ENCODE measurements at places on chromosomes 11 and 22. TPM values are rescaled to one million over a fixed set of nuclear protein-coding genes. Genes with fewer than 3 reads are reported as not detected.

- no peak for DNase-seq
Measured at GRCh38 chr11:131865860-131866259, 495.4 kb downstream of the NTM start.

- DNase-seq: no peak
Measured at GRCh38 chr11:87187930-87188329, 150.2 kb downstream of the TMEM135 start.

GRCh38 chr11:133164986-133165385 lies 367.3 kb downstream of the OPCML start:
- no peak for DNase-seq

PLEKHB1 gene
- 0.22 TPM for total RNA-seq
